ENCODE measurements at places on chromosomes 4 and X. TPM values are rescaled to one million over a fixed set of nuclear protein-coding genes. Genes with fewer than 3 reads are reported as not detected.

DNA sequence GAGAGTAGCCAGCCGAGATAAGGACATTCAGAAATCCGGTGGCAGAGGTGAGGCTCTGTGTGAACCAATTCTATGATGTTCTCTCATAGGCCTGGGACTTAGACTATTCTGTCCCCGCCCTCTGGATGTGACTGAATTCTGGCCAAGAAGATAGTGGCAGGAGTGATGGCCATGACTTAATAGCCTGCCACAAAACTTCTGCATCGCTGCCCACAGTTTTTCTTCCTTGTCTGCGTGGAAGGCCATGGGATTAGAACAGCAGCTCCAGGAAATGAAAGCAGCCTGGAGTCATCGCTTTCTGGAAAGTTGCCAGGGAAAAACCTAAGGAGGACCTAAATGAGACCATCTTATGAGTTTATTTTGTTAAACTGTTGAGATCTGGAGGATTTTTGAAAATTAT is 134.7 kb downstream of the F11 start:
- no peak for DNase-seq

DNA sequence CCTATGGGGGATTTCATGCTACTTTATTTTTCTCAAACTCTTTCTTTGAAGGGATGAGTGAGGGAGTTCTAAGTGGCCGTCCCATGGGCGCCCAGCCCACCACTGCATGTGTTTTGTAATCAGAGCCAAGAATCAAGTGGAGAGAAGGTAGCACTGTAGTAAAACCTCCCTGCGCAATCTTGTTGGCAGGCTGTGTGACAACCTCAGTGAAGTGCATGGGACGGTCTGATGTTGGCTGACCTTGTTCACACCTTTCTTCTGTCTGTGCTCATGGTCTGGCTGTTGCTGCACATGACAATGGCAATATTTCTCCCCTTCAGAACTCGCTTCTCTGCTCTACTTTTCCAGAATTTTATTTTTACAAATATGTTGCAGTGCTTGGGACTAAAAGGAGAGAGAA is 71.2 kb upstream of the SHISA3 start:
- DNase-seq = no peak

Gene ANKRD50
- 14.3 TPM for total RNA-seq

DNA sequence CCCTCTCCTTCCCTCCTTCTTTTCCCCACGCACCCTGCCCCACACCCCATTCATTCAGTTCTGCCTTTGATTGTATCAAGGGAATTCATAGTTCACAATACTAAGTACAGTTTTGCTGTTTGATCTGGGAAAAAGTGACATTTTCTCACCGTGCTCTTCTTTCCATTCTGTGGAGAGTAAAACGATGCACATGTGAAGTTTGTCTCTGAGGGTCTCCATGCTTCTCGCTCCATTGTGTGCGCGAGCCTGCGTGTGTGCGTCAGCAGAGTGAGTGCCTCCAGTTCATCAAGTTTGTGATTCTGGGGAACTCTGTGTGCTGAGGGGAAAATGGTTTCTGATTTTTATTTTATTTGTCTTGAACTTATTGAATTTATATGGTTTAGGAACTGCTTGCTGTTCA is 1.9 kb downstream of the STK26 start:
- peak; percentile 9 for DNase-seq

DNA sequence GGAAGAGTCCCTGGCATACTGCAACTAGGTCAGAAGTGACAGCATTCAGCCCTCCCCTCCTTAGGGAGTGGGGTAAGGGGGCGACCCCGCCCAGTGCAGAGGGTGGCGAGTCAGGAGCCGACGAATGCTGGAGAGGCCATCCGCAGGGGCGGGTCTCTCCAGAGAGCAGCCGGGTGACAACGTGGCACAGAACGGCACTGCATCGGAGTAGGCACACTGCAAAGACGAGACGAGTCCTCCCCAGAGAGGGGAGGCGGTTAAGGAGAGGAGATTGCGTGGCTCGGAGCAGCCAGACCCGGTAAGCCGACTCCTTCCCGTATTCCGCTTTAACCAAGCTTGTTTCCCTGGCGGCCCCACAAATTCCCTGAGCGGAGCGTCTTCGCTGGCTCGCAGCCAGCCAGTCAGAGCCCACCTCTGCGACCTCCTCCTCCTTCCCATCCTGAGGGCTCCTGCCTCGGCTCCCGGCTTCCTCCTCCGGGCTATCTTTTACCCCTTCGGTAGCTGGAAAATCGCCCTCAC is 54.9 kb downstream of the LINC00632 start:
- peak; percentile 11 for DNase-seq

Gene PRRG1
- total RNA-seq = 0.54 TPM

DNA sequence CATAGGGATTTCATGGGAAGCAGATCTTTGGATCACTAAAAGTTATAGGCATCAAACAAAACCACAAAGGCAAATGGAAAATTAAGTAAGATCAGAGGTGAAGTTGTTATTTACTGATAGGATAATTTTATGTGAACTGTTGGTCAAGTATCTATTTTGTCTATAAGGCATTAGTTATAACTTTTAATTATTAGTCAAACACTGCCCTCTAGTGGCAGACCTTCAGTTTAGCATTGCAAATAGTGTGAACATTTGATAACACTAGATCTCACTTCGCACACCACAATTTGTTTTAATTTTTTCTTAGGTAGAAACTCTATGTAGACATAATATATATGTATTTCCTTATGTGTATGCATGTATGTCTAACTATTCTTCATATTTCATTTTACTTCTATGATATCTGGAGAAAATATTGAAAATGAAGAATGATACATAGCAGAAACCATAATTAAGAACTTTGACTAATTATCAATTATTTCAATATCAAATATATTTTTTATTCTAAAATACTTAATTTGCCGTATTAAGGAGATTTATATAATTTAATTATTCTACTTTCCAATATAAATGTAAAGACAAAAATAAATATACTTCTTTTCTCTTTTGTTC is 214.5 kb upstream of the TACR3 start:
- no peak for DNase-seq

- no peak for DNase-seq
Measured at GRCh38 chr4:121873604-121874003, 3.3 kb upstream of the BBS7 start.

DNA sequence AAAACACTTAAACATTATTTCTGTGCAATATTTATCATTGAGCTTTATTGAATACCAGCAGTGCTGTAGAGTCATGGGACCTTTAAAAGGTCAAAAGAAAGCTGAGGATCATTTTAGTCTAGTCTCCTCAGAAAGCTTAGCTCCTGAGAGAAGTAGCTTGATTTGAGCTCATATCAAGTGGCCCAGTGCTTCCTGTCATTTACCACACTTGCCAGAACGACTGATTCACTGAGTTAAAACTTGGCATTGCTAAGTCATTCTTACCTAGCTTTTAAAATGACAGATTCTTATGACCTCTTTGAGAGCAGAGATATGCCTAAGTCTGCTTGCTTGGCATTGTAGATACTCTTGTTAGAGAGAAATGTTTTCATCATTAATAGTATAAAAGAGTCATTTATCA is 15.2 kb downstream of the SEPTIN11 start:
- DNase-seq = no peak

Gene PHOX2B
- not detected for total RNA-seq

DNA sequence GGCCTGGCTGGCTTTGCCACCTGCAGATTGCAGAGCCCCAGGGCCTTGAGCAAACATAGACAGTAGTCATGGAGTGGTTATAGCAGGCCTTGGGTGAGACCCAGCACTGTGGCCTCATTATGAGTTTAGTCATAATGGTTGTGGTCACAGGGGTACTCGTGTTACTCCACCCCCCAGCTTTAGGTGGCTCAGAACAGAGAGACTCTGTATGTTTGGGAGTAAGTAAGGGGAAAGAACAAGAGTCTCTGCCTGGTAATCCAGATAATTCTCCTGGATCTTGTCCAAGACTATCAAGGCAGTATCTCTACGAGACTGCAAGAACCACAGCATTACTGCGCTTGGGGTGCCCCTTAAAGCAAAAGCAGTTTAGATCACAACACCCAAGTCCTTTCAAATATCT is 62.3 kb upstream of the SCRG1 start:
- DNase-seq = no peak

Gene AR
- 8.6 TPM for total RNA-seq

DNA sequence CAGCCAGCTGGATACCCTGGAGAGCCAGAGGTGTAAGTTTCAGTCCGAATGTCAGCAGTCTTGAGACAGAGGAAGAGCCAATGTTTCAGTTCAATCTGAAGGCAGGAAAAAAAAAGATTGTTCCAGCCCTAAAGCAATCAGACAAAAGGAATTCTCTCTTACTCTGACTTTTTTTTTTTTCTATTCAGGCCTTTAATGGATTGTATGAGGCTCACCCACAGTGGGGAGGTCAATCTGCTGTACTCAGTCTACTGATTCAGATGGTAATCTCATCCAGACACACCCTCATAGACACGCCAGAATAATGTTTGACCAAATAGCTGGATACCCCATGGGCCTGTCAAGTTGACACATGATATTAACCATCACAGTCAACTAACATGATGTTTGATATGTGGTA is 51.9 kb downstream of the TEX13A start:
- DNase-seq = no peak

DNA sequence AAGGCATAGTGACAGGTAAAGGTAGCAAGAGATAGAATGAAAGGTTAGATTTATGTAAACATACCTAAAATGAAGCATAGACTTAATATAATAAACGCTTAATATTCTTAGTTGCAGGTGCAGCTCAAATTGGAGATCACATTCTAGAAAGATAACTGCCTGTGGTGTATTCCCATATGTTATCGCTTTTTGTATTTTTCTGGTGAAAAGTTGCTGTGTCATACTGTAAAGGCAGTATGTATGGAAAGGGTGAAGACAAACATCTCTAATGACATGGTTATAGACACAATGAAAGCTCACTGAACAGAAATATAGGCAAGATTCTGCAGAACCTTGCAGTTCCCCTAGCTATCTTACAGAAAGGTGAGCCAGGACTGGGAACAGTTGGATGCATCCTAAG is 240.3 kb downstream of the DCLK2 start:
- no peak for DNase-seq

DNA sequence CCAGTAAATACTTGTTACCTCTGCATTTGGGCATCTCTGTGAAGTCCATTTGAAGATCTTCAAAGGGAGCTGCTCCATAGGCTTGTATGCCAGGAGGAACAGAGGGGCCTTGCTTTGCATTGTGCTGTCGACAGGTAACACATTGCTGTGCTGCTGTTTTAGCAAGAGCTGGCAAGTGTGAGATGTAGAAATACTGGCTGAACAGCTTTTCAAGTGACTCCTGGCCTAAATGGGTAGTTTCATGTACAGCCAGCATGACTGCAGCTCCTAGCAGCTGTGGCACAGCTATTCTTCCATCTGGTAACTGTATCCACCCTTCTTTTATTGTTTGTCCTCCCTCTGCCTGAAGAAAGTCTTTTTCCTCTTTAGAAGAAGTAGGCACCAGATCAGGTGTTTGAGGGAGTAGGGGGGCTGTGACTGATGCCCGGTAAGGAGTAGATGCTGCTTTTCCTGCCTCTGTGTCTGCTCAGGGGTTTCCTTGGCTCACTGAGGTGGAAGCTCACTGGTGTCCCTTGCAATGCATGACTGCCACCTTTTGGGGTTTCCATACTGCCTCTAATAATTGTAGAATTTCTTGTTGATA is 965.3 kb downstream of the CCSER1 start:
- DNase-seq = no peak

Gene MAEA
- 94.8 TPM for total RNA-seq

Gene BEX1
- 10.0 TPM for total RNA-seq

- DNase-seq = no peak
Measured at GRCh38 chrX:14941301-14941700, 68.1 kb downstream of the MOSPD2 start.

DNA sequence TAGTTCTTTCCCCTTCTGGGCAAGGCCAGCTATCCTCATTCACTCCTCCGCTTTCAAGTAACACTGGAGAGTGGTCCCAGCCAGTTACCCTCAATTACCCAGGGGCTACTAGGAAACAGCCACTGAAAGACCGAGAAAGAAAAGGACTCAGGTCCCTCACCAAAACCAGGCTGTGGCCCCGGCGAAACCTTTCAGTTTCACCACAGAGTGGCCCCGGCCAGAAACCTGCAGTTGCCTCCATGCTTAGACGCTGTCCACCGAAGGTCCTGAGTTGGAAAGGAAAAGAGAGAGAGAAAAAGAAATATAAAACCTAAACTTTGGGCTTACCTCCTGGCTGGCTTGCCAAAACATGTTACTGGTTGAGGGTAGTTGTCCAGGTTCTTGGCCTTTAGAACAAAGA is 5.0 kb upstream of the AREG start:
- DNase-seq = no peak

DNA sequence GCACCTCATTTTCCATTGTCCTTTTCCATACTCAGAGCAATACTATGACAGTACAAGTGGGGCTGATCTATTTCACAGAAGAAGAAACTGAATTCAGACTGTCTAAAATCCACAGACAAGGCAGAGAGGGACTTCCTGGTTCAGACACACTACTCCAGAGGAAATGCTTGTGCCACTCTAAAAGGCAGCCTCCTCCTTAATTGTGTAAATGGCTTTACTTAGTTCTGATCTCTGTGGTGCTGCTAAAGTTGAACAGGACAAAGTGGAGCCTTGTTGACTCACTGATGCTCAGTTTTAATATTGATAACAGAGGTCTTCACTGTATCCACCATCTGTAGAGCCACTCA is 122.4 kb downstream of the KIT start:
- DNase-seq = no peak

- no peak for DNase-seq
Measured at GRCh38 chrX:107630031-107630689, 1.9 kb downstream of the PRPS1 start.

Measured in hematopoietic multipotent progenitor cell (in vitro differentiated cells).